Amniotic epithelial cell (primary cell): ENCODE measurements at places on chromosomes 2 and 18.

DNA sequence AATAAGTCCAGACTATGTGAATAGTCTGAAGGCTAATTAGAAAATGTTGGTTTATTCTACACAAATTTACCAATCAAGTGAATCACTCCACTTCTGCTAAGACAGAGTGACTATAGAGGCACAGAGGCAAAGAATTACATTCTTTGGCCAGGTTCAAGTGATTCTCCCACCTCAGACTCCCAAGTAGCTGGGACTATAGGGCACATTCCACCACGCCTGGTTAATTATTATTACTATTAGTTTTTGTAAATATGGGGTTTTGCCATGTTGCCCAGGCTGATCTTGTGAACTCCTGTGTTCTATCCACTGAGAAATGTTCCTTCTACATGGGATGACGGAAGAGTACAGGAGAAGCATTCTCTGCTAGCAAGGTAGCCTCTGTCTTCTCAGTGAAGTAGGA lies 37.6 kb upstream of the PSME4 start:
- no peak for DNase-seq

- DNase-seq: no peak
These were observed 16.7 kb downstream of the SRSF7 start for GRCh38 chr2:38734299-38735058.

GRCh38 chr2:207437136-207437523 lies 92.6 kb upstream of the CREB1 start:
- DNase-seq: no peak

DNA sequence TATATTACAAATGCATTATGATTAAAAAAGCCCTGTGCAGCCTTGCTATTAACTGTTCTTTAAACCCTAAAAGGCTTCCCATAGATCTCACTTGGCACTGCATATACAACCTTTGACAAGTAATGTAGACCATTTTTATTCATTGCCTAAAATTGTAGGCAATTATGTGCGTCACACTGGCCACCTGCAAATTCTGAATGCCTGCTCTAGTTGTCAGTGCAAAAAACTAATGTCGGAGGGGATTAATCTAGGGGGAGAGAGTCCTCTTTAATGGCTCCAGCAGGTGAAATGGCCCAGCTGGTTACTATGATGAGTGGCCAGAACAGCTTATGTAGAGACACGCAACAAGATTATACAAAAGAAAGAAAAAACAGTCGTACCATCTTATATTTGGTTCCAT lies 123.2 kb downstream of the OLA1 start:
- DNase-seq: no peak

DNA sequence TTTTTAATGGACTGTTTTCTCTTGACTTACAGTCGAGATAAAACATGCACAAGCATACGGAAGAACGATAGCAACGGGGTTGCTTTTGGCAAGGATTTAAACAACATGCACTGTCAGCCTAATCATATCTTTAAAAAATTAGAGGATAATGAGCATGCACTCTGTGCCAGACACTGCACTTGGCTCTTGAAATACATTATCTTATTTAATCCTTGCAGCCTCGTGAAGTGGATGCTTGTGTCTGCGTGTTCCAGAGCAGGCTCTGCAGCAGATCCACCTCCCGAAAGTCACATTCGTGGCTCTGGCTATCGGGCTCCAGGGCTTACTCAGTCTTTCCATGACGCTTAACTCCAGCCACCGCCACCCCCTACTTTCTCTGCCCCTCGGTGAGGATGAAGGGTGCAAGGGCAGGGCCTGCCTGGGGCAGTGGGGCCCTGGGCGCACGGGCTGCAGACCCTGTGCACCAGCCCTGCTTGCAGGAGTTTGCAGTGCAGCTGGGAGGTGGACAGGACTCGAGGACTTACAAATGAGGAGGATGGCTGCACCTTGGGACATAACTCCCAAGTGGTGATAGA lies 61.7 kb downstream of the ACKR3 start:
- peak; percentile 72 for DNase-seq

GRCh38 chr2:239855863-239856587 lies 169.1 kb downstream of the NDUFA10 start:
- no peak for DNase-seq

GRCh38 chr2:45946023-45946422 lies 294.5 kb downstream of the PRKCE start:
- DNase-seq: peak; percentile 99

DNA sequence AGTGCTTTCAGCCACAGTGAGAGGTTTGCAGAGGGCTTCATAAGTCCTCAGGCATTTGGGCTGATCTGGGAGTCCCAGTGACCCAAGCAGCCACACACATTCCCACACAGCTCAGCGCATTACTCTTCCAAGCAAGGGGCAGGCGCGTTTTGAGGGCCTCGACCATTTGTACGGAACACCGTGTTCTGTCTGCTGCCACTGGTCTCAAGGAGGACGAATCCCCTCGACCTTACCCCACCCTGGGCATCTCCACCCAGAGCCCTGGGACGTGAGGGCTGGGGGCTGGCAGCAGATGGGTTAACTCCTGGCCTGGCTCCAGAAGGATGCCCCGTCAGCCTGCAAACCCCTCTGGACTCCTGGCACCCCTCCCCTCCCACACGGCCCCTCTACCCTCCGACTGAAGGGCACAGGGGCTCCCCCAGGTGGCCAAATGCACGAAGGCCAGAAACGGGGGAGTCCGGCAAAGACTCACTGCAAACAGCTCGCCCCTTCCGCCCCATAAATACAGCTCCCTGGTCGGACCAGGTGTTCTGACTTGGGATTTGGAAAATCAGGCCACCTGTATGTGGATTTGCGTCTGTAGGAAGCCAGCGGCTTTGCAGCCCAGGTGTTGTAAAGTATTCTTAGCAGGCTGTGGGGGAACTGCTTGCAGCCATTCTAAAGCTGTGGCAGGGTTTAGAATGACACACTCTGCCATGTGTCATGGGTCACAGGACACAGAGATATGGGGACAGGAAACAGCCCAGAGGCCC lies 33.6 kb upstream of the PTMA start:
- peak; percentile 35 for DNase-seq

DNA sequence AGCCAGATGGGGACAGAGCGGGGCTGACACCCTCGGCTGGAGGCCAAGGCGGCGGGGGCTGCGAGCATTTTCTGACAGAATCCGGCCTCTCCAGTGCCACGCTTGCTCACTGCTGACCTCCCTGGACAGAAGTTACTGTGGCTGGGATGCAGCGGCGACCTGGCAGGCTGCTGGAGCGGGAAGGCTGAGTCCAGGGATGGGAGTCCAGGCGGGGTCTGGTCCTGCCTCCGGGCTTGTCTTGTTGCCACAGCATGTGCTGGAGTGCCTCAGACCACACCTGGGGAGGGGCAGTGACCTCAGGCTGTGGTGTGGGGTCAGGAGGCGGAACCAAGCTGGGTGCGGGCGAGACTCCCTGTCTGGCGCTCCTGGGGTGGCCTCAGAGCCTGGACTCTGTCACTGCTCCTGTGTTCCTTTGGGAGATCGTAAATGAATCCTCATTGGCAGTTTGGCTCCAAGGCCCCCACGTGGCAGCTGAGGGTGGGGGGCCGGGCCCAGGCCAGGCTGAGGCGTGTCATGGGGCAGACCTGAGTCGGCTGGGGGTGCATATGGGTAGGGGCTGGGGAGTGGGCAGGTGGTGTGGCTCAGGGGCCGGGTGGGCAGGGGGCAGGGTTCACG lies 5.5 kb downstream of the BOK start:
- no peak for DNase-seq

GRCh38 chr2:19380532-19380931 lies 22.1 kb upstream of the OSR1 start:
- no peak for DNase-seq

GRCh38 chr2:179235463-179236108 lies 29.0 kb downstream of the SESTD1 start:
- peak; percentile 31 for DNase-seq

DNA sequence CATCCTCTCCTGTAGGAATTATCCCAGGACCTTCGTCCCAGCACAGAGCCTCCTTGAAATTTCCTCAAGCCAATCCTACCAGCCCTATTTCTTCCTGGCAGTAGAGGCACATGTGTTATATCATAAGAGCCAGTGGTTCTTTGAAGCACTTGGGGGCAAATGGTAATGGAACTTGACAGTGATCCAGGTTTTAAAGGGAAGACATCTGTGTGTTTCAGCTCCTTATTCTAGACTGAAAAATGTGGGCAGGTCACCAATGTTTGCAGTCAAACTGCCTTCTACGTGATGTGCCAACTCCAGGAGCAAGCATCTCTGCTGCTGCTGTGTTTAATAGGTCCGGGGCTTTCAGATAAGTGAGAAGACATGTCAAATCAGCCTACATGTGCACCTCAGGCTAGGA lies 157.1 kb downstream of the GALNT14 start:
- DNase-seq: no peak

GRCh38 chr18:55778788-55779690 lies 191.0 kb upstream of the TCF4 start:
- peak; percentile 30 for DNase-seq

DNA sequence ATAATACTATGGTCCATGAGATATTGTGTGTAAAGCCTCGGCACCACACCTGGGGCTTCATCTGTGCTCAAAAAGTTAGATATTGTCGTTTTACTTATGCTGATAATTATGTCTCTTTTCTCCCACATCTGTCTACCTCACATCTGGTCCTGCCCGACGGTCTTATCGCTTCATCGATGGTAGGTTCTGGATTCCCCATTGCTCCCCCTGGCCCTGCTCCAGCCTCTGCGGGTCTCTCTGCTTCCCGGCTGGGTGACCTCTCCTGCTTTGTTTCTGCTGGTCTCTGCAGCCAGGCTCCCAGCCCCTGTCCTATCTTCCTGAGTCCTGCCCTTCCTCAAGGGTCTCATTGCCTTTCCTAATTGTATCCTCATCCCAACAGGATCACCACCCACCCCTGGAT lies 294.2 kb downstream of the NDUFA10 start:
- DNase-seq: no peak

- DNase-seq: peak; percentile 86
These were observed 57.1 kb upstream of the MSH6 start for GRCh38 chr2:47725808-47726207.

- DNase-seq: peak; percentile 87
These were observed 5.1 kb downstream of the PKDCC start for GRCh38 chr2:42052702-42053481.

DNA sequence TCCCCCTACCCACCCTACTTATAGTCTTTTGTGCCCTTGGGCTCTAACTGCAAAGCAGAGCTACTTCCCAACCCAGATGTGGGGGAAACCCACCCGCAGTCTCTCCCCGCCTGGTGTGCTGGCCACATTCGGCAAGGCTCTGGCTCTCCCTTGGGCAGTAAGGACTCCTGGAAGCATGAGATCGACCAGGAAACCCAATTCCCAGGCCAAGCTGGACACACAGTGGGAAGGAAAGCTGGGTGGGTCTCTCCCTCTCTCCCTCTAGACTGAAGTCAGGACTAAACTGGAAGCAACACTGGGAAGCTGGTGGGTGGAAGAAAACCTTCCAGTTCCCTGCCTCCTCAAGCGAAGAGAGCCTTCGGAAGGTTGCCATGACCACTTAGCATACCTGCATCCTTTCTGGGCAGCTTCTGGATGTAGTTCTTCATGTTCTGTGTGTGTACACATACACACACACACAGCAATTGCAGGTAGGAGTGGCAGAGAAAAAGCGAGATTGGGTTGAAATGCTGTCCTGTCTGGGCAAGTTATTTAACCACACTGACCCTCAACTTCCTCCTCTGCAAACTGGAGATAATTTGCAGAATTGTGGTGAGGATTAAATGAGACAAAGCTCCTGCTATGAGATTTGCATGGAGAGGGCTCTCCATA lies 33.9 kb downstream of the ZBTB7C start:
- DNase-seq: no peak

DNA sequence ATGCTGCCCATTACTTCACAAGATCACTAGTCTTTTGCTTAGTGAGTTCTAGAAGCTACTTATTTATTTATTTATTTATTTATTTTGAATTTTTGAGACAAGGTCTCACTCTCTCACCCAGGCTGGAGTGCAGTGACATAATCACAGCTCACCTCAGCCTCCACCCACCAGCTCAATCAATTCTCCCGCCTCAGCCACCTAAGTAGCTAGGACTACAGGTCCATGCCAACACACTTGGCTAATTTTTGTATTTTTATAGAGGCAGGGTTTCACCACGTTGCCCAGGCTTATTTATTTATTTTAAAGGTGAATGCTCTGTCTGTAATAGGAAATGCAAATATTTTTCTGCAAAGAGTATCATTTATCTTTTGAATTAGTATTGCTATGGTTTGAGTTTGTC lies 67.7 kb downstream of the ATAD2B start:
- DNase-seq: no peak

GRCh38 chr2:23564615-23564960 lies 179.6 kb downstream of the KLHL29 start:
- no peak for DNase-seq

DNA sequence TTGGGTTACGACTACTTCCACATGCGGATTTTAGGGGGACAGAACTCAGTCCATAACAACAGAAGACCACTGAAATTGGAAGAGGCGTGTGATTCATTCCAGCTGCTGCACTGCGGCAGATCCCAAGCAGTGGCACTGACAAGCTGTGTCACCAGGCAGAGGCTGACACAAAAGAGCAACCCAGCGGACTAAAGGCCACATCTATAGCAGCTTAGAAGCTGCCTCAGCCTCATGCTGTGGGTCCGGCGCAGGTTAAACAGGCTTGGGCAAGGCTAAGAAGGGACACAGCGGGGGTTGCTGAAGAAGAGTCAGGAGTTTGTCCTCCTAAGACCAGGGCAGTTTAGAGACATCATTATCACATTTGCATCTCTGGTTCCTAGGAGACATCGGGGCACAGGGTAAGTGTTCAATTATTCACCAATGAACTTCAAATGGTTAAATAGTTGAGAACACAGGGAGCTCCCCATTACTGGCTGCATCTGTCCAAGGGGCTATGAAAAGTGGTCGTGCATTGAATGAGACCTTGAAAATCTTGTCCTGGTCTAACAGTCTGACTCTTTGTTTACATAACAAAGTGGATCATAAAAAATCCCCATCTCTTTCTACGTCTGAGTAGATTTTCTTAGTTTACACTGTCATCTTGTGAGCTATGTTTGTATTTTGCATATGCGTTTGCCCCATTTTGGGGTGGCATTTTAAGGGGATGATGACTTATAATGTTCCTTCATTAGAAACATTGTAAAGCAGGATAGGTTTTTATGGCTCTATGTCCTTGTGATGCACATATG lies 162.3 kb upstream of the TRIB2 start:
- no peak for DNase-seq

- DNase-seq: no peak
These were observed 174.0 kb upstream of the MYCN start for GRCh38 chr2:15766303-15766861.

DNA sequence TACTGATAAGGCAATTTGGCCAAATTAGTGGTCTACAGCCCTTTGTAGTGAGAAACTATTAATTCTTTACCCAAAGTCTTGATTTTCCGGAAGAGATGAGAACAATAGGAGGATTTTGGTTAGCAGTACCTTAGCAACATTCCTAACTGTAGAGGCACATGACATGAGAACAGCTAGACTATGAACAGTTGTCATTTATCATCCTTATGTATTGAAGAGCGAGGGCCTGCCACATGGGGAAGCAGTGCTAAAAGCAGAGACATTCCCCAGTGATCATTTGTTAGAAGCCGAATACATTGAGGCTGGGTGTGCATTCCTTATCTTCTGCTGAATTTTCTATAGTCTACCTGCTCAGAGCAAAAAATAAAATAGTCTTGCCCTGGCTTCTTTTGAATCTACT lies 65.2 kb downstream of the RBBP8 start:
- DNase-seq: no peak

GRCh38 chr2:102442967-102443828 lies 20.2 kb downstream of the IL18RAP start:
- DNase-seq: peak; percentile 50
